ENCODE measurements at places on chromosomes 11 and 22.

- no peak for DNase-seq
Measured at GRCh38 chr11:75773595-75774353, 5.2 kb downstream of the DGAT2 start.

DNA sequence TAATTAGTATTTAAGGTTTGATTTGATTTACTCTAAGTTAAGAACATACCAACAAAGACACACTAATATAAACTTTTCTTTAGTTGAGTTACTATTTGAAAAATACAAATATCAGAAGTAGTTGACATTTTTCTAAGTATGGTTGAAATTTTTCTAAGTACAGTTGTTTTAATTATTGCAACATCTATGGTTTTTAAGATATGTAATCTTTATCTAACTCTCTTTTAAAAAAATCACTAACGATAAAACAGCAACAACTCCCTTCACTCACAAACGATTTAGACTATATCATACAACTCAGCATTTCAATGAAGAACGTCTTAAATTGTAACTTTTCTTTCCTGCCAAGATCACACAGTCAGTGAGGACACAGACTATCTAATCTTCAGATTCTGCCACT lies 2.0 kb downstream of the C2CD3 start:
- DNase-seq = no peak

DNA sequence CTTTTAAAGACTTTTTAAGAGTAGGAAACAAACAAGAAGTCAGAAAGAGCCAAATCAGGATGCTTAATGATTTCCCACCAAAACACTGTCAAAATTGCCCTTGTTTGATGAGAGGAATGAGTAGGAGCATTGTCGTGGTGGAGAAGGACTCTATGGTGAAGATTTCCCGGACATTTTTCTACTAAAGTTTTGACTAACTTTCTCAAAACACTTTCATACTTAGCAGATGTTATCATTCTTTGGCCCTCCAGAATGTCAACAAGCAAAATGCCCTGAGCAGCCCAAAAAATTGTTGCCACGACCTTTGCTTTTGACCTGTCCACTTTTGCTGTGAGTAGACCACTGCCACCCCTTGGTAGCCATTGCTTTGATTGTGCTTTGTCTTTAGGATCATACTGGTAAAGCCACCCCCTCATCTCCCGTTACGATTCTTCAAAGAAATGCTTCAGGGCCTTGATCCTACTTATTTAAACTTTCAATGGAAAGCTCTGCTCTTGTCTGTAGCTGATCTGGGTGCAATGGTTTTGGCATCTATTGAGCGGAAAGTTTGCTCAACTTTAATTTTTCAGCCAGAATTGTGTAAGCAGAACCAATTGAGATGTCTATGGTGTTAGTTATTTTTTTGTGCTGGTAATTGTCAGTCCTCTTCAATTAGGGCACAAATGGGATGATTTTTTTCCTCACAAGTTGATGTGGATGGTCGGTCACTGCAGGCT lies 67.2 kb downstream of the ADM start:
- DNase-seq = no peak

GRCh38 chr22:33542153-33542552 lies 378.1 kb downstream of the LARGE1 start:
- DNase-seq = no peak

- DNase-seq = no peak
Measured at GRCh38 chr11:113401718-113402117, 14.1 kb downstream of the ANKK1 start.

- no peak for DNase-seq
Measured at GRCh38 chr11:106939157-106939556, 79.1 kb downstream of the GUCY1A2 start.

GRCh38 chr22:36331912-36332622 lies 55.7 kb downstream of the MYH9 start:
- DNase-seq = peak; percentile 81

GRCh38 chr22:36644333-36644757 lies 59.2 kb downstream of the CACNG2 start:
- peak; percentile 63 for DNase-seq

- no peak for DNase-seq
Measured at GRCh38 chr11:2846056-2846455, 39.5 kb downstream of the CDKN1C start.
